Common myeloid progenitor, CD34-positive (primary cell): ENCODE measurements at places on chromosomes 2 and 18.

DNA sequence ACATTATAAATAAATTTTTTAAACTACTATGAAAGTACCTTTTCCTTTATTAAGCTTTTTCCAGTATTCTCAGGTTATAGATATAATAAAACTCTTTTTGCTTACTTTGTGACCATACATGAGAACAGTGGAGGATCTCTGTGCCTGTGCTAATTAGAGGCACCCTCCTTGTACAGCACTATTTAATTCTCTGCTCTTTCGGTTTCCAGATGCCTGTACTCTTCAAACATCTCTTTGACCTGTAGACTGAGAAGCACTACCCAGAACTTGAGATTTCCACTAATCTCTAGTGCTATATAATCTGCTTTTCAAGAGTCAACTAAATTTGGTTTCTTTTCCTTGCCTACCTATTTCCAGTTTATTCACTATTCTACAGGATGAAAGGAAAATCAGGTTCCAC, 131.1 kb downstream of the GULP1 start:
- no peaks in the 10 kb centered on the region for H3K27me3 ChIP-seq
- H3K4me1 ChIP-seq = no peaks in the 10 kb centered on the region
- no peaks in the 10 kb centered on the region for H3K36me3 ChIP-seq
- no peak overlapping the region for H3K4me3 ChIP-seq

DNA sequence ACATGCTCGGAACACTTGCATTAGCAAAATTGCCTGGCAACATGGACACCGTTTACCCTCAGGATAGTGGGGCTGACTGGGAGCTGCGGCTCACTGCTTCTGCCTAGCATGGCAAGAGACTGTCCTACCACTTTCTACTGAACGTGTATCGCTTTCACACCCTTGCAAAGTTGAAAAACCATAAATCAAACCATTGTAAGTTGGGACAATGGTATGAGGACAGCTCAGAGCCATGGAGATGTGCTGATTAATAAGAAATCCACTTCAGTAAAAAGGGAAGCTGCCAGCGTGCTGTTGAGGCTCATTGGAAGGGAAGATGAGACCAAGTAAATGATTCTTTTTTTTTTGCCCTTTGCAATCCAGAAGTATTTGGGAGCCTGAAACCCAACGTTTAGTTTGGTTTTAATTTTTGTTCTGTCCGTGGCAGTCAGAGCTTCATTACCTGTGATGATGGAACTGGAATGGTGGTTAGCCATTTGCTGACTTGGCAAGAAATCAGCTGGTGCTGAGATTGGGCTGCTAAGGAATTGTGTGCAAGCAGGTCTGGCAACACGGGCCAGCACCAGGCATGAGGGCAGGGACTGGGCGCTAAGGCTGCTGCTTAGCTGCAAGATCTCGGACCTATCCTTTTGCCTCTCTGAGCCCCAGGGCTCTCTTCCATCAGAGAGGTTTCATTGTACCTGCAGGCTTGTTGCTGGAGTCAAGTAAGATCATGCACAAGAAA, 75.5 kb upstream of the HS6ST1 start:
- no peaks in the 10 kb centered on the region for H3K36me3 ChIP-seq
- H3K27me3 ChIP-seq = no peaks in the 10 kb centered on the region
- H3K4me3 ChIP-seq = no peak overlapping the region
- peaks cover 3% of the 10 kb centered on the region for H3K4me1 ChIP-seq
- no peak for DNase-seq

DNA sequence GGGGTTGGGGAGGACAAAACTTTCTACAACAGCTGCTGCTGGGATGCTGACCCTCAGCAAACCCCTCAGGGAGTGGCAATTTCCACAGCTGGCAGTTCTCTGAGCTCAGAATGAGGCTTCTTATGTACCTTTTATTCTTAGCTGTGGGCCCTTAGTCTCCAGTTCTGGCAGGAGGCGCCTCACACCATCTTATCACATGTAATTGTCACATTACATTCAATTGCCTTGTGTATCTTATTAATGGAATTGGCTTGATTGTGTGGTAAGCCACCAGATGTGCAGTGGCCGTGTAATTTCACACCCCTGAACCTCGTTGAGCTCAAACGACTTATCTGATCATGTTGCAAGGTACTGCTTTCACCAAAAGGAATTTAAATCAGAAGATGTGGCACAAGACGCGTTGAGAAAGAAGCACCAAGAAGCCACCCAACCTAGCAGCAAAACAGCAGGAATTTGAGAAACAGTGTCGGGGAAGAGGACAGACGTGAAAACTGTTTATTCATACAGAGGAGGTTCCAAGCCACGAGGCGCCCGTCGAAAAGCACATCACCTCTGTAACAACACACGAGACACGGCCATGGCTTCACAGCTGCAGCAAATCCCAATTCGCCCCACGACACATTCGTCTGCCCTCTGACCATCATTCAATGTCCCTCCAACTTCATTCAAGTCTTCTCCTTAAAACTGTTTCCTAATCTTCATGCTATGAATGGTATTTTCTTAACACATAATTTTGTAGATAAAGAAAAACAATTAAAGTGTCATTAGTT, 53.6 kb upstream of the LPIN2 start:
- peaks cover 16% of the 10 kb centered on the region for H3K4me1 ChIP-seq
- no peak overlapping the region for H3K27ac ChIP-seq
- no peak for DNase-seq
- no peaks in the 10 kb centered on the region for H3K27me3 ChIP-seq

DNA sequence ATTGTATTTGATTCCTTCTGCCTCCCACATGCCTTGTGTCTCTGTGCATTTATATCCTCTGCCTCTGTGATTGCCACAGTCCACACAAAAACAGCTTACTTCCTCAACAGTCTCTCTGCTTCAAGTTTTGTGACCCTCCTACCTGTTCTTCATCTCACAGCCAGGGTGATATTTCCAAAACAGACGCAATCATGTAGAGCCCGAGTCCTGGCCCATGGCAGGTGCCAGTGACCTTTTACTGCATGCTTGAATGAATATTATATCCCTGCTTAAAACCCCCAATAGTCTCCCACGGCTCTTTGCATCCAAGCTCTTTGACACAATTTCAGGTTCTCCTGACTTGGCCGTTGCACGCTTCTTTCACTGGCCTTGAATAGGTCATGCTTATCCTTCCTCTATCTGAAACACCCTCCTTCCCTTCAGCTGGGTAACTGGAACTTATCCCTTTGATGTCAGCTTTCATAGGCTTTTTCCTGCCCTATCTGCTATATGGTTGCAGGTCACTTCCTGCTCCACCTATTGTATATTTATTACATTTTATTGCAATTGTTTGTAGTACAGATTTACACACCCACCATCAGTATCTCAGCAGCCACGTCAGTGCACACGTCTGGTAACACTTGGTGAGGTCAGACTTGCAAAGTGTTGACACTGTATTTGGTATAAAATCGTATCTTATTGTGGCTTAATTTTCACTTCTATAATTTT, 29.7 kb upstream of the IL1B start:
- H3K4me3 ChIP-seq = no peak overlapping the region
- peaks cover 11% of the 10 kb centered on the region for H3K4me1 ChIP-seq
- H3K27me3 ChIP-seq = no peaks in the 10 kb centered on the region
- DNase-seq = no peak
- H3K27ac ChIP-seq = no peak overlapping the region
- no peaks in the 10 kb centered on the region for H3K36me3 ChIP-seq

- DNase-seq = peak; percentile 82
- H3K4me1 ChIP-seq = peaks cover 26% of the 10 kb centered on the region
- H3K4me3 ChIP-seq = no peak overlapping the region
- H3K27ac ChIP-seq = no peak overlapping the region
Observed at GRCh38 chr2:151918308-151918707, 90.1 kb upstream of the ARL5A start.

- H3K27me3 ChIP-seq = no peaks in the 10 kb centered on the region
- DNase-seq = no peak
- no peak overlapping the region for H3K27ac ChIP-seq
- no peaks in the 10 kb centered on the region for H3K36me3 ChIP-seq
- H3K4me1 ChIP-seq = no peaks in the 10 kb centered on the region
Observed at GRCh38 chr18:69588301-69588700, 187.6 kb downstream of the DOK6 start.

DNA sequence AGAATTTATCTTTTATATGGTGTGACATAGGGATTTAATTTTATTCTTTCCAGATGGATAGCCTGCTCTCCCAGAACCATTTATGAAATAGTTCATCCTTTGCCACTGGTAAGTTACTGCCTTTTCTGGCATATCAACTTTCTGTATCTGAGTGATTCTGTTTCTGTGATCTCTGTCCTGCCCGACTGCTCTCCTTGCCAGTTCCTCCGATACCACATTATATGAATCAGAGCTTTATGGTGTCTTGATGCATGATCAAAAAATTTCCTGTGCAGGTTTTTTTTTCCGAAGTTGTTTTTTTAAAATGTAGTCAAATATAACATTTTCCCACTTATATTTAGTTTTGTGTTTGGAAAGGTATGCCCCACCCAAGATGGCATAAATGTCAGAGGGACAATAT, 242.5 kb downstream of the CYP26B1 start:
- H3K27me3 ChIP-seq = no peaks in the 10 kb centered on the region
- no peaks in the 10 kb centered on the region for H3K36me3 ChIP-seq
- no peak for DNase-seq
- no peaks in the 10 kb centered on the region for H3K4me1 ChIP-seq
- H3K27ac ChIP-seq = no peak overlapping the region
- H3K4me3 ChIP-seq = no peak overlapping the region

- DNase-seq = peak; percentile 11
- H3K4me1 ChIP-seq = peaks cover 8% of the 10 kb centered on the region
- no peaks in the 10 kb centered on the region for H3K36me3 ChIP-seq
- no peak overlapping the region for H3K27ac ChIP-seq
Observed at GRCh38 chr2:158142165-158142564, 40.5 kb downstream of the UPP2 start.

DNA sequence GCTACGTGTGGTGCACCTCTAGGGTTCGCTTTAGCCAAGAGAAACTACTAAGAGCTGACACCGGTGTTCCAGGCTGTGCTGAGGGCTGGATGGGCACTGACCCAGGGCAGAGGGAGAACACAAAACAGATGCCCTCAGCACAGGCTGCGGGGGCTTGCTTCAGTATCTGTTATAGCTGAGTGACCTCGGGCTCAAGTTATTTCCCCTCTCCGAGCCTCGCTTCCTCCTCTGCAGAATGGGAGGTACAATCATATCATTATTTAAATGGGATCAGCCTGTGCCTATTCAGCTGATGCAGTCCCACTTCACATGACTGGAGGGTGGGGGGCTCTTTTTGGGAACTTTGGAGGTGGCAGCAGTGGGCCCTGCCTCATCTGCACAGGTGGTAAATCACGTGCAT, 156.1 kb upstream of the APCDD1 start:
- H3K27me3 ChIP-seq = no peaks in the 10 kb centered on the region
- H3K4me1 ChIP-seq = peaks cover 16% of the 10 kb centered on the region
- no peak for DNase-seq
- no peak overlapping the region for H3K4me3 ChIP-seq
- no peaks in the 10 kb centered on the region for H3K36me3 ChIP-seq

DNA sequence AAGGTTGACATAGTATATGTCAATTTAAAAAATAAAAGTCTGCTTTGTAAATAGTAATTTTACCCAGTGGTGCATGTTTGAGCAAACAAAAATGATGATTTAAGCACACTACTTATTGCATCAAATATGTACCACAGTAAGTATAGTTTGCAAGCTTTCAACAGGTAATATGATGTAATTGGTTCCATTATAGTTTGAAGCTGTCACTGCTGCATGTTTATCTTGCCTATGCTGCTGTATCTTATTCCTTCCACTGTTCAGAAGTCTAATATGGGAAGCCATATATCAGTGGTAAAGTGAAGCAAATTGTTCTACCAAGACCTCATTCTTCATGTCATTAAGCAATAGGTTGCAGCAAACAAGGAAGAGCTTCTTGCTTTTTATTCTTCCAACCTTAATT, 78.6 kb upstream of the CSRNP3 start:
- H3K27me3 ChIP-seq = no peaks in the 10 kb centered on the region
- no peaks in the 10 kb centered on the region for H3K4me1 ChIP-seq
- no peaks in the 10 kb centered on the region for H3K36me3 ChIP-seq
- H3K4me3 ChIP-seq = no peak overlapping the region
- no peak overlapping the region for H3K27ac ChIP-seq
- no peak for DNase-seq

GRCh38 chr2:1656961-1657841, 87.1 kb downstream of the PXDN start:
- H3K36me3 ChIP-seq = peaks cover 22% of the 10 kb centered on the region
- no peak overlapping the region for H3K4me3 ChIP-seq
- no peaks in the 10 kb centered on the region for H3K4me1 ChIP-seq
- H3K27me3 ChIP-seq = no peaks in the 10 kb centered on the region

DNA sequence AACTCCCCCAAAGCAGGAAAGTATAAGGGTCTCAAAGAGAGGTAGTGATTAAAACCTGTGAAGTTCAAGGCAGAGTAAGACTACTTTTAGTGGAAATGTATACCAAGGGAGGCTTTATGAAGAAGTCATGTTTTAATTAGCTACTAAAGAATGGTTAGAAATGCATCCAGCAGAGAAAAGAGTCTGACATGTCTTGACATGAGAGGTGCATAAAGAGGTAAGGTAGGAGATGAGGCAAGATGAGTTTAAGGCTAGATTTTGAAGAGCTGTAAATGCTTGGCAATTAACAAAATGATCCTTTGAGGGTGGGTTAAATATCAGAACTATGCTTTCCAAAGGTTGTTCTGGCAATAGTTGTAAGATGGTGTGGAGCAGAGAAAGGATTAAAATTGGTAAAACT, 88.7 kb upstream of the WDSUB1 start:
- H3K4me1 ChIP-seq = no peaks in the 10 kb centered on the region
- H3K36me3 ChIP-seq = peaks cover 47% of the 10 kb centered on the region
- no peaks in the 10 kb centered on the region for H3K27me3 ChIP-seq
- no peak overlapping the region for H3K27ac ChIP-seq

GRCh38 chr2:100674666-100675065, 111.9 kb downstream of the PDCL3 start:
- H3K36me3 ChIP-seq = no peaks in the 10 kb centered on the region
- no peak for DNase-seq
- no peak overlapping the region for H3K4me3 ChIP-seq

GRCh38 chr2:60104514-60105505, 448.6 kb downstream of the BCL11A start:
- no peaks in the 10 kb centered on the region for H3K36me3 ChIP-seq
- peak overlapping the region; percentile 26 for H3K27ac ChIP-seq
- peak overlapping the region; percentile 11 for H3K4me3 ChIP-seq
- peak; percentile 75 for DNase-seq
- peaks cover 49% of the 10 kb centered on the region for H3K4me1 ChIP-seq

DNA sequence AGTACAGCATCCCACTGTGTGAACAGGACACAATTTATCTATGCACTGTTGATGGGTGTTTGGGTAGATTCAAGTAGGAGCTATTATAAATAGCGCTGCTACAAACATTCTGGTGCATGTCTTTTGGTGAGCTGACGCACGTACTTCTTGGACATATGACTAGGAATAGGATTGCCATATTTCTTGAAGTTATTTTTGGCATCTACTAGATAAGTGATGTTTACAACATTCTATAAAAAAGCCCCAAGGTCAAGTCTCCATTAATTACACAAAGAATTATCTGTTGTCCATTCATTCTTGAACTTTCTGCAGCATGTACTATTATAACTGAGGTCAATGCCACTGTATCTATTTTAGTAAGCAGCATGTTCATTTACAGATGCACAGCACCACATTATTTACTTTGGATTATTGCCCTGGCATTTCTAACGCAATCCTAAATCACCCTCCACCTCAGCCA, 225.5 kb upstream of the TMEM200C start:
- no peak overlapping the region for H3K27ac ChIP-seq
- DNase-seq = no peak
- no peaks in the 10 kb centered on the region for H3K27me3 ChIP-seq
- no peaks in the 10 kb centered on the region for H3K36me3 ChIP-seq
- no peaks in the 10 kb centered on the region for H3K4me1 ChIP-seq

GRCh38 chr18:78240627-78241252, 738.9 kb upstream of the SALL3 start:
- no peak for DNase-seq
- H3K27ac ChIP-seq = no peak overlapping the region
- H3K27me3 ChIP-seq = no peaks in the 10 kb centered on the region
- H3K36me3 ChIP-seq = no peaks in the 10 kb centered on the region
